Renal pelvis (tissue), 12 donors: ENCODE measurements at places on chromosomes 7 and 10. TPM values are rescaled to one million over a fixed set of nuclear protein-coding genes. Genes with fewer than 3 reads are reported as not detected.

BEND7 gene
- polyA plus RNA-seq = 28.4 TPM

KIAA1217 gene
- 83.5 TPM for polyA plus RNA-seq

GUSB gene
- polyA plus RNA-seq = 77.8 TPM

HUS1 gene
- polyA plus RNA-seq = 23.6 TPM

SPDYE9 gene
- polyA plus RNA-seq = 1.3 TPM

TMEM184A gene
- polyA plus RNA-seq = 6.0 TPM

OR6B1 gene
- polyA plus RNA-seq = not detected

HECW1 gene
- 8.3 TPM for polyA plus RNA-seq
